ENCODE measurements at places on chromosomes 7 and 10.

DNA sequence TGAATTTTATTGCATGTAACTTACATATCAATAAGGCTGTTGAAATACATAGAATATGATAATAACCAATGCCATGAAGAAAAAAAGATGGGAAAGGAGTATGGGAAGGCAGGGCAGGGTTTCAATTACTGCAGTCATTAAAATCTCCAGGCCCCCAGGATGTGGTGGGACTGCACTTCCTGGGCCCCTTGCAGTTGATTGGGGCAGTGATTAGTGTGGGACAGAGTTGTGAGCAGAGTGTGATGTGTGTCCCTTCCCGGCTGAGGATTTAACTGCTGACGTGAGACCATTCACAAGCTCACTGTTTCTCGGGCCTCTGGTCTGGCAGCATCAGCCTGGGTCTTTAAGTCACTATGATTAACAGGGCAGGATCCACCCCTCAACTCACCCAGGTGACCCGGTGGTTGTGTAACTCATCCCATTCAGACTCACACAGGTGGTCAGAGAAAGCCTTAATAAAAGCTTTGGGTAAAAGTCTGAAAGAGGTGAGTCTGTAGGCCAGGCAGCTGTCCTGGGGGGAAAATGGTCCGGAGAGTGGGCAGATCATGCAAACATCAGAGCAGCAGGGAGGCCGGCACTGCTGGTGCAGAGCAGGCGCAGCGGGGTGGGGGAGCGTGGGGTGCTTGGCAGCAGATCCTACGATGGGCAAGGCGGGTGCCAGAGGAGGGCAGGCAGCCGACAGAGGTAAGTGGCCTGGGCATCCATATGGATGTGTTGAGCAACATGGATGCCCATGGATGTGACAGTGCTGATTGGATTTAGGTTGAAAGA is 36.3 kb upstream of the WDFY4 start:
- DNase-seq, result no peak

DNA sequence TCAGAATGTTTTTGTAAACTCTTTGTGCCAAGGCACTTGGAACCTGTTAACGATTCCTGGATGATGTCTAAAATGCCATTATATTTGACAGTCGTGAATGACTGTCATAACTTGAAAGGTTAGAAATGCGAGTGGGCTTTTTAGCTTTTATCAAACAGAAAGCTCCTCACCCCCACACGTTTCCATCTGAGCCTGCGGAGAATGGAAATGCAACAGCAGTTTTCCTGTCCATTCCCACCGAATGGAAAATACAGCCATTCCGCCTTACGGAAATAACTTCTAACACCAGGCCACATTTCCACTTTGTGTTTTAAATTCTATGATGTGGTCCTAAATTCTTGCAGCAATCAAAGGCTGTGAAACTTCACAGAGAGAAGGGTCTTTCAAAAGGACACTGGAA is 83.8 kb downstream of the ELMO1 start:
- no peak for DNase-seq

GRCh38 chr7:95169678-95170077 is 154.7 kb downstream of the PON1 start:
- no peak for DNase-seq

DNA sequence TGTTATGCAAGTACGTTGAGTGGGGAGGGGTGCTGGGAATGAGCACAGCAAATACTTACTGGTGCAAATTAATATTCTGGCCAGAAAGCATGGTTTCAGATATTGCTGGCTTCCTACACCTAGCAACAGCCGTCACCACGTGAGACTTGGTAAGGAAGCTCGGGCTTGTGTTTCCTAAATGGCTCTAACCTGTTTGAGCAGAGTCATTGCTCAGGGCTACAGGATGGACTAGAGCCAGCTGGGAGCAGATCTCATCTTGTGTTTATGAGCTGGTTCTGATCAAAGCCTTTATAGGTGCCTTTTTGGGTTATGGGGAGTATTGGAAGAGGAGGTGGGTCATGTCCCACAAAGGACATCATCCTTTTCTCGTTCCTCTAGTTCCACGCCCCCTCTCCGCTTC is 200.3 kb downstream of the BUB3 start:
- DNase-seq, result no peak

GRCh38 chr7:36021367-36021766 is 131.7 kb upstream of the EEPD1 start:
- DNase-seq, result no peak

DNA sequence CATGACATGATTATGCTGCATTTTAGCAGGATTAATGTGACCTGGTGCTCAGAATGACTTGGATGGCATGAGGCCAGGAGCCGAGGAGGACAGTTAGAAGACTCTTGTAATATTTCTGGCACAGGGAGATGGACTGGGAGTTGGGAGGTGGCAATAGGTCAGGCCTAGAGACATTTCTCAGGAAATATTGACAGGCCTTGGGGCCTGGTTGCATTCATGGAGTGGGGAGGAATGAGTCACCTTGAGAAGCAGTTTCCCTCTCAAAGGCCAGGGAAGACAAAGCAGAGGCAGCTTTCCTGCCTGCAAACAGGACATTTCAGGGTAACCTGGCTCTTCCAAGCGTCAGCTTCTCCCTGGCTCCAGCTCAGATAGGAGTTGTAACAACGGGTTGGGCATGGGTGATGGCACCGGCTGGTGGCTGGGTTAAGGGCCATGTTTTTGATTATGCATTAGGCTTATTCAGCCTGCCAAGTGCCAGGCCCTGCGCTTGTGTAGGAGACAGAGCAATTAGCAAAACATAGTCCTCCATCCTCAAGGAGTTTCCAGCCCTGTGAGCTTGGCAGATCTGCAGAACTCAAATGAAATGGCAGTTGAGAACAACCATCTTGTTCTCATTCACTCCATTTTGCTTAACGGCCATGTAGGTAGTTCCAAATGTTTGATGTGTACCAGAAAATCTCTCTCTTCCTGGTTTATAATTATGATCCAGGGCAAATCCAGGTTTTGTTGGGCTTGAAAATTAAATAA is 38.2 kb downstream of the HK1 start:
- no peak for DNase-seq

DNA sequence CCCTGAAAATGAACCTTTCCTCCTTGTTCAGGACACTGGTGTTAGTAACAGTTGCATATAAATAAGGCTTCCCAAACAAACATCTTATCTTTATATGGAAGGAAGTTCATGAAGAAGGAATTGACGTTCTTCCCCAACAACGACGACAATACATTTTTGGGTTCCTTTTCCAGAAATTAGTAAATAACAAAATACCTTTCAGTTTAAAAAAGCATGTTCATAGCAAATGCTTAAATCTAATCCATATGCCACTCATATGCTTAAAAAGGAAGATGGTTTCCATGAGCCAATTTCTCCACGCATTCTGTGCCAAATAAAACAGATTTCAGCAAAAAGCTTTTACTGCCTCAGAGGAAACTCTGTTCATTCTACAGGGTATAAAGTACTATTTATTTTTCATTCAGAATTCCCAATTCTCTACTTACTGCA is 182.6 kb downstream of the COBL start:
- peak; percentile 4 for DNase-seq

GRCh38 chr10:60957667-60958221 is 13.8 kb upstream of the RHOBTB1 start:
- DNase-seq, result no peak

DNA sequence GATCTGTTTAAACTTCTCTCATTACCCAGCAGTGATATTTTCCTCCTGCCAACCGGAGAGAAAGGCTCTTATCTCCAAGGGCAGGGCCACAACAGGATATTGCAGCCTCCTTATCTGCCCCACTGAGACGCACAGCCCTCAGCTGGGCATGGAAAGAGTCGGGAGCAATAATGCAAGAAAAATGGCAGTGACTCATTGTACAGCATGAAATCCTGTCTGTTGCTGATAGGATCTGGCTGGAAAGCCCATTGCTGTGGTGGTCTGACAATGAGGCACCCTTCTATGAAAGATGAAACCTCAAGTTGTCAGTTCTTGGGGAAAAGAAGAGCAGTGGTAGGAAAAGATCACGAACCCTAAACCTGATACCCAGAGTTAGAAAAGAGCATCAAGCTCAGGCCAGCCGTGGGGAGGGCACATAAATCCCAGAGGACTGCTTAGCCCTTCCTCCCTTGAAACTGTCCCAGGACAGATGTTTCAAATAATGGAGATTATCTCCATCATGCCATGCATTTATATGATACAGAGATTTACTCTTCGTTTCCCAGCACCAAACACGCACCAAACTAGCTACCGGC is 47.0 kb upstream of the FIGNL1 start:
- no peak for DNase-seq

- DNase-seq, result no peak
These were observed 29.4 kb downstream of the WDR86 start for GRCh38 chr7:151380199-151381097.

- DNase-seq, result no peak
These were observed 7.7 kb downstream of the ZSCAN25 start for GRCh38 chr7:99624484-99624883.

DNA sequence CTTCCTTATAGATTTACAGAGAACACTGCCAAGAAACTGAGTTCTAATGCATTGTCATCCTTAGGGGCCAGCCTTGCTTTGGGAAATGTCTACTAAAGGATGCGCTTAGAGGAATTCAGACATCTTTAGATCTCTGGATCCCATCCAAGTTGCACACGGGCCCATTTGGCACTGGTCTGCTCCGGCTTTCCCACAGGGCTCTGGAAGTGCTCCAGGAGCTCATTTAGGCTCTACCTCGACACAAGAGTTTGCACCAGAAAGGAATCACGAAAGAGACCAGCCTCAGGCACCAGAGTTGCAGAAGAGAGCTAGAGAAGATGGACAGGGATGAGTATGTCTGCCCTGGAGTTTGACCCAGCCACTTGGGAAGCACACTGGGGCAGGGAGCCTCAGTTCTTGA is 150.1 kb upstream of the TMEM72 start:
- no peak for DNase-seq

GRCh38 chr10:110808123-110808522 is 63.6 kb upstream of the PDCD4 start:
- DNase-seq, result no peak

DNA sequence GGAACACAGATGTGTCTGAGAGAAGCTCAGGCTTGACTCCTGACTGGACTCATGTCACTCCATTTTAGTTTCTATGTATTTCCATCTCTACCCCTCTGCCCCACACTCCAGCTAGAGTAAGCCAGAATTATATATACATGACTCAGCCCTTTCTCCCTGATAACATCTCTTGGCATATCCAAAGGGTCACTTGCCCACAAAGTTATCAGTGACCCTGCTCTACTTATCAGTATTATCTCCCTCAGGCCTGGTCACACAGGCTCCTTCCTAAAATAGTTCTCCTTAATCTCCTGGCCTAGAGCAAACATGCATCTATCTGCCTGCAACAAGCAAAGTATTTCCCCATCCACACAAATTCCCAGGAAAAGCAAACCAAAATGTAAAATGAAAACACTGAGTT is 598.3 kb downstream of the SUGCT start:
- DNase-seq, result no peak

- no peak for DNase-seq
These were observed 1.8 kb upstream of the DUSP5 start for GRCh38 chr10:110495731-110496552.

GRCh38 chr7:139842401-139843210 is 13.5 kb downstream of the TBXAS1 start:
- DNase-seq, result no peak

DNA sequence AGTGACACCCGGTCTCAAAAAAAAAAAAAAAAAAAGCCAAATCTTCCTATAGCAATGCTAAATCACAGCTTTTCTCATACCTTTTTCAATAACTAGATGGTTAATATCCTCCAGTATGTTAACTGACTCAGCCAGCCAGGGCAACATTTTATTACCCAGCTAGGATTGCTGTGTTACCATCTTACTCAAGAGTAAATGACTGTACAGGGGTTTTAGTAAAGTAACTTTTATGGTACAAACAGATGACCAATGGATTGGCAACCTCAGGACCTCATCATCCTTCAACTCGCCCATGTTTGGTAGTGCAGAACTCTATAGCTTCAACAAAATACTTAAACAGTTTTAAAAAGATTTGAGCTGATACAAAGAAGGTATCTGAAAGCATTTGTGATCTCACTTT is 59.5 kb downstream of the HBP1 start:
- no peak for DNase-seq

- no peak for DNase-seq
These were observed 192.1 kb upstream of the MKI67 start for GRCh38 chr10:128318366-128318765.

GRCh38 chr10:100710151-100710871 is 35.1 kb upstream of the PAX2 start:
- DNase-seq, result peak; percentile 22

DNA sequence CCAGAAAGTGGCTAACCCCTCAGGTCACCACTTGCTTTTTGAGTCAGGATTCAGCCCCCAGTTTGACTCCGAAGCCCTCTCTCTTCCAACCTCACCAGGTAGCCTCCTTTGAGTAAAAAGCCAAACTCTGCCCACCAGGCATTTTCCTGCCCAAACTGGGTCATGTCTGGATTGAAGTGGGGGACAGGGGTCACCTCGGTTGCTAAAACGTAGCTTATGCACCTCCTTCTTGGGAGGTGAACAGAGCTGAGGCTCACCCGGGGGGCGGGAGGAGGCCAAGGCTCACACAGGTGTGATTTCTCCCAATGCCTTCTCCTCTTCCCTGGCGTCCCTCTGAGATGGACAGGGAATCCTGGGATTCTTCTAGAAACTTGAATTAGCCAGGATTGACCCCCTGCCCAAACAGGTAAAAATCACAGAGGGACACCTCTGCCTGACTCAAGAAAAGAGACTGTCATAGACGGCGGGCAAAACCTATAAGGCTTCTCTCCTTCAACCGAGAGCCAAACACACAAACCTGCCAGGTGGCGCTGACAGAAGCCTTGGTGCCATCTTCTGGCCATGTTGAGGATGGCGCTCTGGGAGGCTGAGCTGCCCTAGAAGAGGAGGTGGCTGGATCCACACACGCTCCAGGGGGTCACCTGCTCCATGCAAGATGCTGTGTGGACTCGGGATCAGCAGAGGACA is 51.6 kb downstream of the PRLHR start:
- peak; percentile 23 for DNase-seq

DNA sequence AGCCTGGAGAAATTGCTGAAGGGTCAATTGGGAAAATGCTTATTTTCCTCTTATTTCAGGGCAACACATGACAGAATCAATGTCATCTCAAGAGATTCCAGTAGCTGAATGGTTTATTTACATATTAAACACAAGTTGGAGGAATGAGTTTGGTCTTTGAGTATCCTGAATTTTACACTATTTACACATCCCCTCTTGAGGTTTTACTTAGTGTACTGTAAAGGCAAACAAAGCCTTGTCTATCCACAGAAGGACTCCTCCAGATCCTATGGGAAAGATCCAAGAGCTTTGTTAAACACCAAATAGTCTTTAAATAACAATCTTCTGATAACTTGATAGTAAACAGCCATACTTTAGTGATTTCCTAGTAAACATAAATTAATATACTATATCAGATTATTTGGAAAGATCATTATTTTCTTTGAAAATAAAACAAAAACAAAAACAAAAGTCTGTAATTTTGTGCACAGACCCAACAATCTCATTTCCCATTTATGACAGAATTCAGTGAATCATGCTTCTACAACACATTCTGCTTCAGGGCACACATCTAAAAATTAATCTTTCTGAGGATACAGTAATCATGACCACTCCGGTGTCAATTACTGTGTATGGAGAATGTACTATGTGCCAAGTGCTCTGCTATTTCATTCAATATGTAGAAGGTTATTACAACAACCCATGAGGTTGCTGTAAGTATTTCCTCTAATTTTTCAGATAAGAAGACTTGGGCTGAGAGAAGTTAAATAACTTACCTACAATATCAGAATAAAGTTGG is 575.0 kb upstream of the LRRTM3 start:
- no peak for DNase-seq

- DNase-seq, result no peak
These were observed 47.5 kb downstream of the PDLIM1 start for GRCh38 chr10:95243318-95243617.

GRCh38 chr10:69948261-69948660 is 104.4 kb upstream of the MACROH2A2 start:
- no peak for DNase-seq
